ENCODE measurements at places on chromosomes 12 and 14.

DNA sequence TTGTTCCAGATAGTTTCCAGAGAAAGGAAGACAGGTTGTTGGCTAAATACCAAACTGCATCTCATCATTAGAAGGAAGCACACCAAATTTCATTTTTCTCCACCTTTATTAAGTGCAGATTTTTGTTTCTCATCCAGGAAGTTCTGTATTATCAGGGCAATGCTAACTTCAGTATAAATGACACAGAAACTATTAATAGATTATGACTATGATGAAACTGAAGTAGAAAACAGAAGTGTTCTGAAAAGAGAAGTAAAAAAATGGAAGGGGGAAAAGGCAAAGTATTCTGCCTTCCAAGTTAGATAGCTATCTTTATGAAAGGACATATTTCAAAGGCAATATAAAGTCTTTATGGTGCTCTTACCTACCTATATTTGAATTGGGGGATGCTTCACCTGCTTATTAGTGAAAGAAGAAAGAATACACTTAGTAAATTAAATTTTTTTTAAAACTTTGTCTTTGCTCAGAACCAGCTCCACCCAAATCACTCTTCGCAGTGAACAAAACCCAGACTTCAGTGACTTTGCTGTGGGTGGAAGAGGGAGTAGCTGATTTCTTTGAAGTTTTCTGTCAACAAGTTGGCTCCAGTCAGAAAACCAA, 223.9 kb downstream of the PTPRO start:
- no peak for DNase-seq

DNA sequence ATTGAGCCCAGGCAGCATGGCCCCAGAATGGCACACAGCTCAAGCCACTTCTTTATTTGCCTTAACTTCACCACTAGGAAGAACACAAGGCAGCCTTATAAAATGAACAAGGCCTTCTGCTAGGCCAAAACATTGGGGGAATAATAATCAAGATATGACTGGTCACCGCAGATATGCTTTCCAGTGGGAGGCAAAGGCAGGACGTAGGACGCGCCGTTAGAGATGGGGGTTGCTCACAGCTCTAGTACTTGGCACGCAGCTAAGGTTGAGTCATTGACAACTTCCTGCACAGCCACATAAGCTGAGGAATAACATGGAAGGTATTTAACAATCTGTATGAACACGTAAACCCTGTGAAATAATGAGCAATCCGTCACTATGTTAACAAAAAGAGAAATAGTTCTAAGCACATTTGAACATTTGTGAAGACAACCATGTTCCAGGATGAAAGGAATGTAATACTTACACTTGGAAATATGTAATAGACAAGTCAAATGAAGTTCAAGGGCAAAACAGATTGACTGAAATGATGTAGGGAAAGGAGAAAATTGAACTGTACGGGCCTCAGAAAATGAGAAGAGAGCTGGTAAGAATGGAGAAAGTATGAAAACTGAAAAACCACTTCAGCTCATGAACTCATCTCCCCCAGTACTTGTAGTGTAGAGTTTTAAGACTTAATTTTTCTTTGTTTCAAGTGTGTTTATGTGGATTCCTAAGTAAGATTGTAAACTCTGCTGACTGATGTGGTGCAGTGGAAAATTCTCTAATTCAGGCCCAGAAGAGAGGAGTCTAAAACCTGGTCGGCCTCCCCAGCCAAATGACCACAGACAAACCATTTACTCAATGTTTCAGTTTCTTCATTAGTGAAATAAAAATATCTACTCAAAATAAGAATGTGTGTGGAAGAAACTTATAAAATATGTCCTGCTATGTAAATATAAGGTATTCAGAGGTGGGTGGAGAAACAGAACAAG, 59.3 kb upstream of the CCDC91 start:
- no peak for DNase-seq

DNA sequence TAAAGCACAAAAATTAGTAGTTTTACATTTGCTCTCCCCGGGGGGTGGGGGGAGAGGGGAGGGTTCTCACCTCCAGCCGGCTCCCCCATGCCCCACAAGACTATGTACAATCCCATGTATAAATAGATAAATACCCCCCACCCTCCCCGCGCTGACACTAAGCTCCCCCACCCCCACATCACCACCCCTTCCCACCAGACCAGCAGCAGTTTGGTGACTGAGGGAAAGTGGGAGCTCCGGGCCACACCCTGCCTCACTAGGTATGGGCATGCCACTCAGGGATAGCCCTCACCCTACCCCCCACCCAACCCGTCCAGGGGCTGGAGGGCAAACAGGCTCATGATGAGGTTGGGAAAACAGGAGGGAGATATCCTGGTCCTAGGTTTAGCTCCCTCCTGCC, 1.9 kb upstream of the PRKAG1 start:
- DNase-seq, result no peak

GRCh38 chr12:59403259-59403932, 192.4 kb upstream of the SLC16A7 start:
- peak; percentile 66 for DNase-seq

DNA sequence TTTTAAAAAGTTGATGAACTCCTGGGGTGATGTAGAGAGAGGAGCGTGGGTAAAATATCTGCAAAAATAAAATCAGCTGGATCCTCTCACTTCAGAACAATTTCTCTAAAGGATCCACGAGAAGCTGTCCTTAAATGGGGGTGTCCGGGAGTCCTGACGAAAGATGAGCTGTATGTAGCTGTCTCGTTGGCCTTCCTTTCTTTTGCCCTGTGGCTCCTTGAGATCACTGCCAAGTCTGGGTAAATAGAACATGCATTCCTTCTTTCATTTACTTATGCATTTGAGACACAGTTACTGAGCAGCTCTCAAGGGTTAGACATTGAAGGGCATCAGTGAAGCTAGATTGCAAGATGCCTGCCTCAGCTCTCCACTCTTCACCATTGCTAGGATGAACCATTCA, 35.2 kb upstream of the TXNRD1 start:
- no peak for DNase-seq

GRCh38 chr14:38616959-38617358, 361.1 kb upstream of the CLEC14A start:
- peak; percentile 11 for DNase-seq

DNA sequence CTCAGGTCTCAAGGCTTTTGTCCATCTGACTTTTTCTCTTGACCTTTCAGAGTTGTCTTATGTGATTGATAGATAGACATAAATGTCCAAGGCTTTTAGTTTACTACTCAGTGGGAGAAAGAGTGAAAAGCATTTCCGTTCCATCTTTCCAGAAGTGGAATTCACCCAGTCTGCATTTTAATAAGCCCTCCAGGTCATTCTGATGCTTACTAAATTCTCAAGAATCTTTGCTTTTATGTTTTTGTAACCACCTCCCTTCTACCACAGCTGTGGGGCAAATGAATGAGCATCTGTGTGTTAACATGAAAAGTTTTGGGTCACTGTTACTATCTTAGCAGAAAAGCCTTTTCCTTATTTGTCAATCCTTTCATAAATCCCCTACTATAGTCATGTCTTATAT, 251.4 kb downstream of the LRIG3 start:
- no peak for DNase-seq

DNA sequence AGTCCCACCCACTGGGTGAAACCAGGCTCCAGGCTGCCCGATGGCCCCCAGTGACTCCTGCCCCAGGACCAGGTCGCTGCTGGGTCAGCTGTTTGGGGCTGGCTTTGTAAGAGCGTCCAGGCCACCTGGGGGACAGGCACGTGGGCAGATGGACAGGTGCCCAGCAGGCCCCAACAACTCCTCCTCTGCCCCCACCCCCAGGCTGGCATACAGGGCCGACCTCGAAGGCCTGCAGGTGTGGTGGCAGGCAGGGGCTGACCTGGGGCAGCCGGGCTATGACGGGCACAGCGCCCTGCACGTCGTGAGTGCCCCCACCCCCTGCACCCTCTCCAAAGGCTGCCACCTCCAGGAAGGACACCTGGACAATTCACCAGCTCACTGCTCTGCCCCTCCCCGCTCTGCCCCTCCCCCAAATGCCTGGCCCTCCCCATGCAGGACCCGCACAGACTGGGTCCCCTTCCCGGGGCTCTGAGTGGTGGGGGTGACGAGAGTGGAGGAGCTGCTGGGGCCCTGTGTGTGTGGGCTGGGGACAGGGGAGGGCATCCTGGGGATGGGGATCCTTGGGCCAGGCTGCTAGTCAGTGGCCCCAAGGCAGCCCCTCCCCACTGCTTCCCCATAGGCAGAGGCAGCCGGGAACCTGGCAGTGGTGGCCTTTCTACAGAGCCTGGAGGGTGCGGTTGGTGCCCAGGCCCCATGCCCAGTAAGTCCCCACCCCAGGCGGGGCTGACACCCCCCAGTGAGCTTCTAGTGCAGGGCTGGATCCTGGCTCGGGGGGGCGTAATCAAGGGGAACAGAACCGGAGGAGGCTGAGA, 26.0 kb downstream of the ASPG start:
- DNase-seq, result no peak

DNA sequence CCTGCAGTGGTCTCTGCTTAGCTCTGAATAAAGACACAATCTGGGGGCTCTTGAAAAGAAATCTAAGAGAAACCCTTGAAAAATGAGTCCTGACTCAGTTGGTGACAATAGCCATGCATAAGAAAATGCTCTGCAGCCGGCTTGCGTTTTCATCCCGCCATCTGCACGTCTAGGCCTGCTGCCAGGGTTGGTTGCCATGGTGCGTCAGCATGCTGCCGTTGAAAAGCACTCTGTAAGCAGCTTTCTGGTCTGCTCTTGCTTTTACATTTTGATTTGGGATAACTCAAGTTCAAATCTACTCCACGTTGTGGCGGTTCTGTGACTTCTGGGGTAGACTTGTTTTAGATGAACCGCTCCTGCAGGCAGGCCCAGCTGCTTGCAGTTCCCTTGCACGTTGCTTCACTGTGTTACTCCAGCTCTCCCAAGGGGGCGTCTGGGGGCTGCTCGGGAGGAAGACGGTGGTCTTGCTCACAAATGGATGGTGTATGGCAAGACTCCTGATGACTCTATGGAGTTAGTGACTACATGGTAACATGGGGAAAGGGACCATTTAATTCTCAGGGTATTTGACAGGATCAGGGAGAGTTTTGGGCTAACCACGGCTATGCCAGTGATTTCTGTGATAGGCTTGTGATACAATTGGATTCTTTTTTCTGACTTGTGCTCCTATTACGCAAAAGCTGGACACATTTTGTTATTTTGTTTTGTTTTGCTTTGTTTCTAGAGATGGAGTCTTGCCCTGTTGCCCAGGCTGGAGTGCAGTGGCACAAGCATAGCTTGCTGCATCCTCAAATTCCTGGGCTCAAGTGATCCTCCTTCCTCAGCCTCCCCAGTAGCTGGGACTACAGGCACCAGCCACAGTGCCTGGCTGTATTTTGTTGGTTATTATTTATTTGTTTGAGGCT, 15.8 kb downstream of the WNT5B start:
- DNase-seq, result peak; percentile 91

DNA sequence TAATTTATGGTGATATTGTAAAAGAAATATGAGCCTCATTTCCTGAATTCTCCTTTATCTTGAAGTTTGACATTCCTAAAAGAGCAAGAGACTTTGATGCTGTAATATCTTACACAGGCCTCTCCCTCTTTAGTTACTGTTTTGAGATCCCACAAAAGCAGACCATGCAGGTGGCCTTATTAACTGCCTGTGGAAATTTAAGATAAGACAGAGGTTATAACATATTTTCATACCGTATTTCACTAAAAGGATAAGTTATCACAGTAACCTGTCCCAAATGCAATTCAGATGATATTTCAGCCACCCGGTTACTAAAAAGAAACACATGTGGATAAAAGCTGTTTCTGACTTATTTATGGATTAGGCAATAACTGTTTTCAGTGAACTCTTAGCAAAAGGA, 150.1 kb downstream of the NAV3 start:
- DNase-seq, result no peak

- no peak for DNase-seq
Measured at GRCh38 chr14:60646226-60646818, 3.0 kb downstream of the SIX1 start.

- DNase-seq, result no peak
Measured at GRCh38 chr12:102329883-102330282, 132.2 kb upstream of the PMCH start.

GRCh38 chr14:91723501-91723900, 8.4 kb downstream of the CATSPERB start:
- DNase-seq, result no peak

GRCh38 chr14:68519671-68520187, 273.1 kb downstream of the ZFP36L1 start:
- no peak for DNase-seq

GRCh38 chr14:89427426-89428172, 10.6 kb upstream of the FOXN3 start:
- no peak for DNase-seq

All from putamen (tissue), 1 donor.